Myometrial cell (primary cell): ENCODE measurements at places on chromosomes 12 and 14. TPM values are rescaled to one million over a fixed set of nuclear protein-coding genes. Genes with fewer than 3 reads are reported as not detected.

The DTX3 gene
- total RNA-seq: 29.4 and 33.7 TPM in 2 replicates

The LAG3 gene
- total RNA-seq: under 0.01 and 0.35 TPM in 2 replicates

The TMTC3 gene
- total RNA-seq: 24.8 and 37.4 TPM in 2 replicates

The CCDC198 gene
- total RNA-seq: not detected in 2 replicates

The GDF11 gene
- 13.3 and 15.9 TPM in 2 replicates for total RNA-seq

The ISM2 gene
- not detected in 2 replicates for total RNA-seq

The CDCA3 gene
- total RNA-seq: 36.3 and 53.9 TPM in 2 replicates

The MYO1H gene
- not detected in 2 replicates for total RNA-seq

The GPR68 gene
- total RNA-seq: under 0.01 TPM in 1 of 2 replicates, not detected in the other

The PIANP gene
- not detected in 2 replicates for total RNA-seq
